ENCODE measurements at places on chromosomes 7 and 10.

DNA sequence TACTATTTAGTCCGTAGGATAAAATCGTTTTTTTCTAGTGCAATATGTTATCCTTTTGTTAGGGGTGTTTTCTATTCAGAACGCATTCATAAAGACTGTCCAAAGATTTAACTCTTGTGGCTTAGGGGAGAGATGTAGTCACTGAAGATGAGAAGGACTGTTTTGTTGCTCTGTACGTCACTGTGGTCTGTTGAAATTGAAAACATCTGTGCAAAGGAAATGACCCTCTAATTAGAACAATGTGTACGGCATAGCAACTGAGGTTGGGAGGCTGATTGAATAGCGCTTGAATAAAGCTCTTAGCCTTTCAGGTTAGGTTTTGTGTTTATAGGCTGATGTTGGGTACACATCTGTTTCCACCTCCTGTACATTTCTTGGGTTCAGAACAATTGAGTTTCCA lies 453.4 kb upstream of the AKR1E2 start:
- peak; percentile 7 for DNase-seq

GRCh38 chr10:103054621-103055020 lies 136.5 kb downstream of the CNNM2 start:
- DNase-seq, result no peak

DNA sequence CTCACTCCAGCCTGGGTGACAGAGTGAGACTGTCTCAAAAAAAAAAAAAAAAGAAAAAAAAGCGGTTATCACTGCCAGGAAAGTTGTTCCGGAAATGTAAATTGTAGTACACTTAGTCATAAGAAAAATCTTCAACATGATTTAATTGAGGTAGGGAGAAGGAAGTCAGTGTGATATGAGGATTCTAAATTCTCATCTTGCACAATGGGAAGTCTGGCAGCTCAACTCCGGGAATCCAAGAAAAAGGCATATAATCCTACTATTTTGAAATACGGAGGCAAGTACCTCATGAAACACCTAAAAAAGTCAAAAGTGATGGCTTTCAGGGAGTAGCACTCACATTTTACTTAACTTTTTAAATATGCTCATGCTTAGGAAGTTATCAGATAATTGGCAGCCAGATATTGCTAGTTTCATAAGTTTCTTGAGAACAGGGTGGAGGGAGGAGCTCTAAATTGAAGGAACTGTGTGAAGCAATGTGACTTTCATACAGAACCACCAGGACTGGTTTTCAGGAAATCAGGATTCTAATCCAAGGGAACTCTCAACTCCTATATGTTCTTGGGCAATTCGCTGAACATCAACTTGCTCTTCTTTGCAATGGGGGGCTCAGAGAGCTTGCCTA lies 2.7 kb upstream of the C7orf25 start:
- DNase-seq, result no peak

GRCh38 chr10:5876181-5876768 lies 13.4 kb downstream of the ANKRD16 start:
- peak; percentile 22 for DNase-seq

GRCh38 chr10:4945766-4946717 lies 17.2 kb upstream of the AKR1C1 start:
- DNase-seq, result no peak

GRCh38 chr7:20964281-20964918 lies 177.7 kb upstream of the SP8 start:
- no peak for DNase-seq

DNA sequence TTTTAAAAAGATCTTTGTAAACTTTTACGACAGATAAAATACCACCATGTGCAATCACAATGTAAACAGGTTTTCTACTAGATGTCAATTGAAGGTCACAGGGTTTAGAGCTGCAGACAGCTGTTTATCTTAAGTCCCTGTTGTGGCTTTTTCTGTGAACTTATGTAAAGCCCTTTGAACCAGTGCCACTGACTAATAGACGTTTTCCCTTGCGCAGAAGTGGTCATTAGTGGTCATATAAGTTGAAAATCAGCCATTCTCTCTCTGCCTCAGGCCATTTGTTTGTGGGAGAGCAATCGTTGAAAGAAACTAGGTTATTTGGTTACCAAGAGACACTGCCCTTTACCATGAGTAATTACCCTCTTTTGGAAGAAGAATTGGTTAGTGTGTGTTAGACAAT lies 23.9 kb downstream of the CACNB2 start:
- DNase-seq, result no peak

GRCh38 chr7:49778731-49779270 lies 5.4 kb downstream of the VWC2 start:
- DNase-seq, result no peak

DNA sequence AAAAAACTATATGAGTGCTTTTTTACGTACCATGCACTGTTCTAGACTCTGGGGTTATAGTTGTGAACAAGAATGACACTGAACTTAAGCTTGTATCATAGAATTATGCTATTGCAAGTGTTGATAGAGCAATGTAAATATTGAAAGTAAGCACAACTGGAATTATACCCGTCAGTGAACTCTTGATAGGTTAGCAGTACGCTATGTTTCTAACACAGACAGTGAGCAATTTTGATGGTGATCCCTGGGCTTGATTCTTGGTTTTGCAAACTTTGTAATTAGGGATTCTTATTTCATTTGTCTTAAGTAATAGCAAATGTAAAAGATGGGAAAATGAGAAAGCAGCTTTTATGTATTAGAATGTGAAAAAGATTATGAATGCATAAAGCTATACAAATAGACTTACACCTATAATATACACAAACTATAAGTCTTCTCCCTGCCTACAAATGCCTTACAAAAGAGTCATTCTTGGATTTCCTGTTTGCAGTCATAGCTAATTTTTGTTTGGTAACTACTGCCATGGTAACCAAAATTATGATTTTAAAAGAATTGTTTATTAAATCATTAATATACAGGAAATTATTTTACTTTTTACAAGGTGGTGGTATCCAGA lies 6.7 kb downstream of the TES start:
- DNase-seq, result no peak

GRCh38 chr7:157228864-157229422 lies 90.2 kb downstream of the UBE3C start:
- peak; percentile 58 for DNase-seq

GRCh38 chr10:119522747-119523426 lies 19.6 kb downstream of the RGS10 start:
- no peak for DNase-seq

DNA sequence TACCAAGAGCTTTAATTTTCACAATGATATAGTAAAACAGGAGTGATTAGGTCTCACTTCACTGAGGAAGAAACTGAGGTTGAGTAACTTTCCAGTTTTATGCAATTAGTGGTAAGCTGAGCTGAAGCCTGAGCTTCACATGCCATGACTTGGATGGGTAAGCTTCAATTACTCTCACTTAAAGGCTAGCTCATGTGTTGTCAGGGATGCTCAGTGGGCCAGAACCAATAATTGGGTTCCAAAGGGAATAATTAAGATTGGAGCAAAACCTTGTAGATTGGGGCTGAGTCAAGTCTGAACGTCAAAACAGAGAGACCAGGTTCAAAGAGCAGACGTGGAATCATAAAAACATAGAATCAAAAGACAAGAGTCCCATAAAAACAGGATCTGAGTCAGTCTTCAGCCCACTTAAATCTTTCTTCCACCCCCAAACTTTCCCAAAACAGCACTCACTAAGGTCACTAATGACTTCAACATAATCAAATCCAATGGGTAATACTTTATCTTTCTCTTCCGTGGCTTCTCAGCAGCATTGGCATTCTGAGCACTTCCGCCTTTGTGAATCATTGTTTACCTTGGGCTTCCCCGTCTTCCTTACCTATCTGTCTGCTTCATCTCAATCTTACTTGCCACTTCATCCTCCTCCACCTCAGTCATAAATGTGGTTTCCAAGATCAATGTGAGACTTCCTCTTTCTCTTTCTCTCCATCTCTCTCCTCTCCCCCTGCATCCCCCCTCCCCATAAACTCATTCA lies 23.0 kb upstream of the EGFR start:
- DNase-seq, result no peak

GRCh38 chr10:18214691-18215563 lies 74.7 kb downstream of the CACNB2 start:
- DNase-seq, result peak; percentile 28

GRCh38 chr7:9217204-9217603 lies 783.8 kb downstream of the NXPH1 start:
- no peak for DNase-seq

DNA sequence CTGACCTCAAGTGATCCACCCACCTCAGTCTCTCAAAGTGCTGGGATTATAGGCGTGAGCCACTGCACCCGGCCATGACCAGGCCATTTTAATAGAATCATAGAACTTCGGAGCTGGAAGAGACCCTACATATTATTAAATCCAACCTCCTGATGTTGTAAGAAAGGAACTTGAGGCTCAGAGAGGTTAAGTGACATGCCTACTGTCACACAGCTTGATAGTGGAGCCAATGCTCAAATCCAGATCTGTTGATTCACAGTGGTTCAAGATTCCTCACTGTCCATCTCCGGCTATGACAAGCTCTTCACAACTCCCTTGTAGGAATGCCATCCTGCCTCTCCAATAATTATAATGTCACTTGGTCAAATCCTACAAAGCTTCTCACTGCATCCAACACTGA lies 65.3 kb downstream of the MYOF start:
- DNase-seq, result no peak

GRCh38 chr10:31353574-31353973 lies 34.6 kb downstream of the ZEB1 start:
- no peak for DNase-seq

- DNase-seq, result peak; percentile 67
These were observed 715.5 kb upstream of the GALNT17 start for GRCh38 chr7:70416347-70416985.

DNA sequence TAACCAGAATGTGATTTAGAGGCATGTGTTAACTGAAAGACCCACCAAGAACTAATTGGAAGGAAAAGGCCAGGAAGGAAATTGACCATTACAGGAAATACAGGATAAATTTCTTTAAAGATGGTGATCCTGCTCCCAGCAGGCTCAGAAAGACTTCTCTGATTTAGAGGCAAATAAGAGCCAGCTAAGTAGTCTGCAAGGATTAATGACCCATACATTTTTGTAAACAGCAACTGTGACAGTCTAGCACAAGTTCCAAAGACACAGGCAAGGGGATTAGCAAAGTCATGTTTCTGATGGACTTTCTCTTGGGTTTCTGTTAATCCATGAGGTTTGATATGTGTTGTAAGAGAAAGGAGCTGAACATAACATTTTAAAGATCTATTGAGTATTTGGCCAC lies 425.0 kb downstream of the HTR7 start:
- DNase-seq, result no peak
